Stimulated activated naive CD8-positive, alpha-beta T cell treated with anti-CD3 and anti-CD28 coated beads, Interleukin-15, Interleukin-2, amounts not matched to agents 100 U/mL and 50 U/mL, for 24 hours (primary cell): ENCODE measurements at places on chromosomes 5 and 9.

- DNase-seq, result no peak
Observed at GRCh38 chr9:105296877-105297287, 52.4 kb downstream of the SLC44A1 start.

- DNase-seq, result no peak
Observed at GRCh38 chr9:15142878-15143534, 164.0 kb downstream of the TTC39B start.

DNA sequence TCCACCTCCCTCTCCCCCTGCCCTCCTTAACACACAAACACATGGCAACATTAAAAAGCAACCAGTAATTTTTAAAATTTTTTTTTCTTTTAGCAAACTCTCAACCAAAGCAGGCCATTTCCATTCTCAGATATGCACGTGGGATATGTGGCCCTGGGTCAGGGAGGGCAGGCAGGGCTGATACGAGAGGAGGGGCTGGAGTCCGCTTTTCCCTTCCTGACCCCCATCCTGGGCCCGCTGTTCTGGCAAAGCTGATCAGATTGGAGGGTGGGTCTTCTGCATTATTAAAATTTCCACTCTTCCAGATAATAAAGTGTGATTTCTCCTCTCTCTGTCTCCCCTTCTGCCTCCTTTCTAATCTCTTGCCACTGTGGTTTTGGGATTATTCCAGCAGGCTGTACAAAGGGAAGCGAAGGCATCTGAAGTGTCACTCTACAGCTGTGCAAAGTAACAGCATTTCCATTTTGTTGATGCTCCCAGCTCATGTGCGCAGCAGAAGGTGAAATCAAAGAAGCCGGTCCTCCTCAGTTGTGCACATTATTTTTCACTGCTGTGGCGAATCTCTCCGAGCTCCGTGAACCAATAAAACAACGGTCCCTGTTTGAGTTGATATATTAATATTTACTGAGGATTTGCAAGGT is 12.0 kb downstream of the IRX1 start:
- no peak for DNase-seq

DNA sequence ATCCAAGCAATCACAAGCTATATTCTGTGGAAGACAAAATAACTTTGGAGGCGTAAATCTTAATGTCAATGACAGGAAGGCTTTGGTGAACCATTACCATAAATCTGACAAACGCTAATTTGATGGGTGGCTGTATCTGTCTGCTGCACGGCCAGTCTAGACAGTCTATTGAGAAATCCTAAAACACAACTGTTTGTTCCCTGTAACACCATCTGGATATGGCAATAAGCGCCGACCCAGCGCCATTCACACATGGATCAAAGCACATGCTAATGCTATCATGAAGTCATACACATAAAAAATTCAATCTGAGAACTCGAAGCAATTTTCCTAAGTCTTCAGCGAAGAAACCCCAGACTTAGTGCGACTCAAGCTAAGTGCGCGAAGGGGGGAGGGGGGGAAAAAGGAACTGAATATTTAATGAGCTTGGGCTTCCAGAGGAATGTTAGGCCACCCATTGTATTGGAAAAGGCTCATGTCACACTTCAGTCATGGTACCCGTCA is 95.1 kb downstream of the ARL15 start:
- DNase-seq, result no peak

DNA sequence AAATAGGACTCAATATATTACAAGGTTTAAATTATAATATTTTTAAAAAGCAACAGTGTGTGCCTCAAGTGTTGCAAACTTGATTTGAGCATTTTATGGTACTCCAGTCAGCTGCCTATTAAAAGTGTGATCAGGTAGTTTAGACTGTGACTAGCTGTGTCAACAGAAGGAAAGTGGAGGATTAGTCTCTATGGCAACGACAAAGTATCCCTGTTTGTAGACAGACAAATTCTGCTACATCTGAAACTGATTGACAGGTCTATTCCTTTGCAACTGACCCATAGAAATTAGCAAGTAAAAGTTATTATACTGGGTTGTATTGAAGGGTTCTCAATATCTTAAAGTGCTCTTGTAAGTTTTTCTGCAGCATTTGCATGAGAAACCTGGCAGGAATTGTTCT is 249.8 kb upstream of the ARRDC3 start:
- DNase-seq, result no peak

DNA sequence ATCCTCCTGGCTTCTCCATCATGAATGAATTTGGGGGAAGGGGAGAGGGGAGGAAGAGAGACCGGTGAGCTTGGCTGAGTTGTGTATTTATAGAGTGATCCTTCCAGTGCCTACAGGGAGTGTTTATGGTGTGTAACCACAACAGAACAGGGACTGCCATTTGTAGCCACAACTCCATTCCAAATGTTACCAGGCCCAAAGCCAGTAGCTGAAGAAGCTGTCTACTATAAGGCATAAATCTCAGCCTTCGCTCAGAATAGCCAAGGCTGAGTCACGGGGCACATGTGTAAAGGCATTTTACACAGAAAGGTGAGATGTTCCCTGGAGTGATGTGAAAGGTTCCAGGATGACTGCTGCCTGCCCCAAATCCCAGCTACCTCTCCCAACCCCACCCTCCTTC is 2.5 kb downstream of the TMEM252 start:
- no peak for DNase-seq

GRCh38 chr5:76386360-76386759 is 16.7 kb upstream of the IQGAP2 start:
- DNase-seq, result no peak

- no peak for DNase-seq
Observed at GRCh38 chr5:116032094-116032517, at the start of gene ARL14EPL. TSS of gene ARL14EPL (plus strand) at chr5:116032472. CDS start at chr5:116051466, 18,994 bp downstream.

DNA sequence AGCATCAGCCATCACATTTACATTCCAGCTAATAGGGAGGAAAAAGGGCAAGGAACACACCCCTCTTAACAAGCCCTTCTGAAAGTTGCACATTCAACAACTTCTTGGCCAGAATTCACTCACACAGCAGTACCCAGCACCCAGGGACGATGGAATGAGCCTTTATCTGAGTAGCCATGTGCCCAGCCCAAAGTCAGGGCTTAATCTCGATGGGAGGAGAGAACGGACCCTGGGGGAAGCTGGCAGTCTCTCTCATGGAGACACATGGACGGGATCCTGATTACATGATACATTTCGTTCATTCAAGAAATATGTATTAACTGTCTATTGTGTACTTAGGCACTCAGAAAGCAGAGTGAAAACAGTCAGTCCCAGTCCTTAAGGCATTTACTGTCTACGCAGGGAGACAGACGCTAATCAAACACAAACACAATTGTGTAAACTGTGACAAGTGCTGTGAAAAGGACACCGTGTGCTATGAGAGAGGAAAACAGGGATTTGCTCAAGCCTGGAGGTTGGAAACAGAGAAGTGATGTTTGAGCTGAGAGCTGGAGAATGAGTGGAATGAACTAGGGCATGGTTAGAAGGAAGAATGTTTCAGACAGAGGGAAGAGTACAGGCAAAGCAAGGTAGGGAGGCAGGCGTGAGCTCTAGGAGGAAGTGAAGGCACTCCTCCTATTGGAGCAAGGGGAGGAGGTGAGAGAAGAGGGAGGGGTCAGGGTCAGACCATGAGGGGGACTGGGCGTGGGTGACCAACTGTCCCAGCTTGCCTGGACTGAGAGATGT is 7.4 kb downstream of the OTULINL start:
- no peak for DNase-seq

DNA sequence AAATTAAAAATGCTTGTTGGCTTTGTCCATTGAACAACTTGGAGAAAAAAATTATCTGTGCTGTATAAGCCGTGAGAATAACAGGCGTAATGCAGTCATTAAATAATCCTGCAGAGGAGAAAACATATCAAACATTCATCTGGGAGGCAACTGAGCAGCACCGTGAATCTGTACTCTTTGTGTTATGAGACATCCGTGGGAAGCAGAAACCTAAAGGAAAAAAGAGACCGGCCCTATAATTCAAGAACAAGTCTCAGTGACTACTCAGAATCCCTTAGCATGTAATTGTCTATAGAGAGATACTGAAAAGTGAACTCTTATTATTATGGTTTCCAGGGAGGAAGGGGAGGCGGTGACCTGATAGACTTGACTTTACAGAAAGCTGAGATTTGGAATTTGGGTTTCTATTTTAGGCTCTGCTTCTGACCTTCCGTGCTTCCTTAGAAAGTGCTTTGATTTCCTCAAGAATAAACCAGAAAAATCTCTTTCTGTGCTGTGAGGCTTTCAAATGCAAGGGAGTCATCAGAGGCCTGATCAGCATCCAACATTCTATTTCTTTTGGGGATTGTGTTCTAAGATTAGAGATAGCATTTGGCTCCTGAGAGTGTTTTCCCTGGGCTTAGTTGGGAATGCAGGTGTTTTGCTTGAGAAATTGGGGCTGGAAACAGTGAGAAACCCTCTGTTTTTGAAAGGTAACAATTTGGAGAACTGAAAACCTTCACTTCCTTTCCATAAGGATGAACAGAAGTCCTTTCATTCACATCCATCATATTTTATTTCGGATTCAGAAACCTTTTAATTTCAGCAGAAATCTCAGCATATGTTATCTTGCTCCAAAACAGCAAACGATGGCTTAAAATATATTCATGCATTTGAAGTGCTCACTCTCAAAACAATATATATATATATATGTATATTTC is 296.7 kb downstream of the CSNK1G3 start:
- DNase-seq, result no peak

- no peak for DNase-seq
Observed at GRCh38 chr5:112264666-112265065, 154.4 kb downstream of the EPB41L4A start.

DNA sequence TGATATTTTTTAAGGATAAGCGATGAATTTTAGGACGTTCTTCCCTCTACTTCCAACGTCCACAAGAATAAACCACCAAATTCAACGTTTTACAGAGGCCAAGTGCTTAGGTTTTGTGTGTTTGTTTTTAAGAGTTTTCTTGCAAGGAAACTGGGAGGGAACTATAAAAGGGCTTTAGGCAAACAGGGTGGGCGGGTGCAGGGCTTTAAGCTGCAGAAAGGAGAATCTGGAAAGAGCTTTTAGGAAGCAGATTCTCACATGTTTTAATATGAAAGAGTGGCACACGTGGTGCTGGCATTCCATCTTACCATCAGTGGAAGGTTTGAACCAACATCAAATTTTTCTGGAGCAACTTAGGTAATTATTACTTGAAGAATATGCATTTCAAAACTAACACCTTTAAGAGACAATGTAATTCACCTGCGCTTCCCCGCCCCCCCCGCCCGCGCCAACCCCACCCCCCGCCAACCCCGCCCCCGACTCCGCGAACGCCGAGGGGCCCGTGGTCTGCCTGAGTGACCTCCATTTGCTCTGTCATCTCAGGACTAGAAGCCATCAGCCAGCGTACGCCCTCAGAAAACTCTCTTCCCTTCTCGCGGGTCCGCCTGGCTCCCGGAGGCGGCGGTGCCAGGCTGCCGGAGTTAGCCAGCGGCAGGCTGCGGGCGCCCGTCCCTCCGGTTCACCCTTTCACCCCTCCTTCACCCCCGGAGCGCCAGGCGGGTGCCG is 911 bp upstream of the PIK3R1 start:
- no peak for DNase-seq

DNA sequence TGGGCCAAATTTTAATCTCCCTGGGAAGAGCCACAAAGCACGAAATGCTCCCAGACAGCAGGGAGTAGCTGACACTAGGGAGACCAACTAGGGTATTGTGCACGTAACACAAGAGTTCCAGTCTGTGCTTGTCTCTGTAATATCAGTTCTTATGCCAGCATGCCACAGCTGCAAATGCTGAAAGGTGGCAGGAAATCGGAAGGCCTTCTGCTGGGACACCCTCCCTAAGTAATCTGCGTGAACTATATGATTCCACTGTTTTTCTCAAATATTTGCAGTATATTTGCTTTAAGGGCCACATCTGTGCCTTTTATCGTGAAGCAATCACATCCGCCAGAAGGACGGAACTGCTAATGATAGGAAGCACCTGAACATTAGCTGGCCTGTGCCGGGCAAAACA is 12.6 kb downstream of the VLDLR start:
- DNase-seq, result no peak

DNA sequence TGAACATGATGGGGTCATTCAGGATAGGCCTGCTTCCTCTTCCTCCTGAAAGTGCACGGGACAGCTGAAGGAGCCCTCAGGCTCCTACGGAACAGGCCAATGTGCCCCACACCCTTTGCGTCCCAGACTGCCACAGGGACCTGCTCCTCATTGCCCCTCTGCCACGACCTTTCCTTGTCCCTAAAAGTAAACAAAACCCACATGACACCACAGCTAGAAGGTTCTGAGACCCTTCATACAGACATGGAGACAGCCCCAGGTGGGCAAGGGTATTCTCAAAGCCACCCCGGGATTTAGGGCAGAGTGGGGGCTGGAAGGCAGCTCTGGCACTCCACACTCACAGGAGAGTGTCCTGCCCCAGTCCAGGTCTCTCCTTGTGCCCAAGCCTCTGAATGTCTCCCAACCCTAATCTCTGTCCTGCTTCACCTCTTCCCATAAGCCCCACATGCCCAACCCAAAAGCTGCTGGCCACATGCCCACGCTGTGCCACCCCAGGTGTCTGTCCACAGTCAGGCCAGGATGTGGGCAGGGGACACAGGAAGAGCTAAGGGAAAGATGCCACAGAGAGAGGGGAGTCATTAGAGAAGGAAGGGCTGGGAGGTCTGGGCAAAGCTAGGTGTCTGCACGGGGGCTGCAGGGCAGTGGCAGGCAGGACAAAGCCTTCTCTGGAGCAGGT is 800 bp downstream of the AMBP start:
- DNase-seq, result no peak

DNA sequence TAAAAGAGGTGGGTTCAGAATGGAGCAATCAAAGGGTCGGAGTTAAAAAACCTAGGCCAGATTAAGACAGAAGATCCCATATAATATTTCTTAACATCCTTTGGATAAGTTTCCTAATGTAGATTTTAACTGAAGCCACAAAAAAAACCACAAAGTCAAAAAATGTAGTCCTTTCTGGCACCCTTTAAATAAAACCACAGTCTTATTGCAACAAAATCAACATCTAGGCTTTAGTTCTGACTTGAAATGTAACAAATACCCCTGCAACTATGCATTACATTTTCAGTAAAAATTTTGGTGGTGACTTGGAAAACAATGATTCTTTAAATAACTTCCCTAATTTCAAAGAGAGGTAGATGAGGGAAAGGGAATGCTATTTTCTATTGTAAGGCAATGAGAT is 109.2 kb downstream of the PSAT1 start:
- no peak for DNase-seq

- no peak for DNase-seq
Observed at GRCh38 chr5:143583409-143583808, 179.9 kb upstream of the NR3C1 start.

DNA sequence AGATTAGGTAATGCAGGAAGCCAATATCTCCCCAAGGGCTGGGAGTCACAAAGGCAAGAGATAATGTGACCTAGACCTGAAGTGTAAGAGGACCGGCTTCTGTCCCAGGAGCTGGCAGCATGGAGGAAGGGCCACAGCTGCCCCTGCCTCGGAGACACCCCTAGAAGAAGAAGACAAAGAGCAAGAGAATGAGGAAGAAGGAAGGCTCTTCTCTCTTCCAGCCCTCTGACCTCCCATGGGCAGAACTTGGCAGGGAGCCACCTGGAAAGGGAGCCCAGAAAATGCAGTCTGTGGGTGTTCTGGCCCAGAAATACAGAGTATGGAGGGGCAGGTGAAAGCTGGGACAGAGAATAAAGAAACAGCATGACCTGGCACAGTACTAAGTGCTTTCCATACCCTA is 151.0 kb downstream of the C5orf15 start:
- DNase-seq, result no peak
